ENCODE measurements at places on chromosomes 6 and 20. TPM values are rescaled to one million over a fixed set of nuclear protein-coding genes. Genes with fewer than 3 reads are reported as not detected.

The LST1 gene
- 8.8 TPM for total RNA-seq

The IRAK1BP1 gene
- 10.0 TPM for total RNA-seq

The PSORS1C2 gene
- total RNA-seq, result not detected

The SLC17A1 gene
- not detected for total RNA-seq

The NKX2-2 gene
- total RNA-seq, result not detected

The ABHD12 gene
- 67.7 TPM for total RNA-seq

The ADGRF1 gene
- not detected for total RNA-seq

The AGER gene
- total RNA-seq, result 1.3 TPM

The FLOT1 gene
- 80.5 TPM for total RNA-seq

The CDH4 gene
- total RNA-seq, result not detected

The CLPSL2 gene
- total RNA-seq, result not detected

The PTK6 gene
- 0.16 TPM for total RNA-seq

The MEI4 gene
- not detected for total RNA-seq

The SLC52A3 gene
- 7.2 TPM for total RNA-seq

The SLCO4A1 gene
- total RNA-seq, result 26.5 TPM

The HS3ST5 gene
- not detected for total RNA-seq

The PLCB1 gene
- 106 TPM for total RNA-seq

The ALDH8A1 gene
- total RNA-seq, result 0.66 TPM

The NR2E1 gene
- not detected for total RNA-seq

The MUC21 gene
- total RNA-seq, result not detected

The DYNLT2 gene
- 1.9 TPM for total RNA-seq

The RTN4IP1 gene
- total RNA-seq, result 1.4 TPM

The CCR6 gene
- not detected for total RNA-seq

The ZBTB12 gene
- 3.3 TPM for total RNA-seq

The POM121L2 gene
- total RNA-seq, result not detected

The ATP6V1G2 gene
- 1.8 TPM for total RNA-seq

The SOBP gene
- total RNA-seq, result 5.6 TPM

The ERGIC3 gene
- 221 TPM for total RNA-seq

The C20orf141 gene
- not detected for total RNA-seq

The COL19A1 gene
- 0.66 TPM for total RNA-seq

The CTCFL gene
- not detected for total RNA-seq

The OR2J3 gene
- total RNA-seq, result not detected

The ACTL10 gene
- total RNA-seq, result 2.6 TPM

The CDSN gene
- not detected for total RNA-seq
